Stimulated activated naive CD8-positive, alpha-beta T cell treated with anti-CD3 and anti-CD28 coated beads, Interleukin-15, Interleukin-2, amounts not matched to agents 100 U/mL and 50 U/mL, for 24 hours (primary cell): ENCODE measurements at places on chromosomes 4 and X.

DNA sequence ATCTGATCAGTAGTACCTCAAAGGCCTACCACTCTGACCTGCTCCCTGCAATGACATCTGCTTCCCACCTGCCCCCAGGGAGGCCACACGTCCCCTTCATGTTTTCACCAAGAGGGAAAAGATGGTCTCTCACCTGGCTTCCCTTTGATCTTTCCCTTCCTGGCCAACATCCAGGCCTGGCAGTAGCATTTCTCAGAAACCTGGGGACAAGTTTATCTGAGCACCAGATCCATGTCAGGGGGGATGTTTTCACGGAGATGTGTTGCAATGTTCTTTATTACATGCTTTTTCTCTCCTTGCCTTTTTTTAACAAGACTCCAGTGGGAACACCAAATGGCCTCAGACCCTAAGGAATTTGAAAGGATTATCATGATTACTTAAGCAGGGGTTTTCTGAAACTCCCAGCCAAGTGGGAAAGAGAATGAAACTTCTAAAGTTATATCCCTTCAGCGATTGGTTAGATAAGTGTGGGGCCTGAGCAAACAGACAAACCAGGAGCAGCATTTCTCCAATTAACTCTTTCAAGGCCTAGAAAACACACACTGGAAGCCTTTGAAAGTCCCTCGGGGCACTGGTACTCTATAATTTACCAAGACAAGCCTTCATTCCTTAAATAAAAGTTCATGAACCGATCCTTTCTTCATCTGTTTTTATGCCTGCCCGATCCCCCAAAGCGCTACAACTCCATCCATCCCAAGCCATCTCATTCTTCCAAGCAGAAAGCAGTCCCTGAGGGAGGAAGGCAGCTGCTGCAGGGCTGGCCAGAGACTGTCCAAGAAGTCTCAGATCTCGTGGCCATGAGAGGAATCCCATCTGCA is 94.1 kb downstream of the BCOR start:
- no peak for DNase-seq

DNA sequence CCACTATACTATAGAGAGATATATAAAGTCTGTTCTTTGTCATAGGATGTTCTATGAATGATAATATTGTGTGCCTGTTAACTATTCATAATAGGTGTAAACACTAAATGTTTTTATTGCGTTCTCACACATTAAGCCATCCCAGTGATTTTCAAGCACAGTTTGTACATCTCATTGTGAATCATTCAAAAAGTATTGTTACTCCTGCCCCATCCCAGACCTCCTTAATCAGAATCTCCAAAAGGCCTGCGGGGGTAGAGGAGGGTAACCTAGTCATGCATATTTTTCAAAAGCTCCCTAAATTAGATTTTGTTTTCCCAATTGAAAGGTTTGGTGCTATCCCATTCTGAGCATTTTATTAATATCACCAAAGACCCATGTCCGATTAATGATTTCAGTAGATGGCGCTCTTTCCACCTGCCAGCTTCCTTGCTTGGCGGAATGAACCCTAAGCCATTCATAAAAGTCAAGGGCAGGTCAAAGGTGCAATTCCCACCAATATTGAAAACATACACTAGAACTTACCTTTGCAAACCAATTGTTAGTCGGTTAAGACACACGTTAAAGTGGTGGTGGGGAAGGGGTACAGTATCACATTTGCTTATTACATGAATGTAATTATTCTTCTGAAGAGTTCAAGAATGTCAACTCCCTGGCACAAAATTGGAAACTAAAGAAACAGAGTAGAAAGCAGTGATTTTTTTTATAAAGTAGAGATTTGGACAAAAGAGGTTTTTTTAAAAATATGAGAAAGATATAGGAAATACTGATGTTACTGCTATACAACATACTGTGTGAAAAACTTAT is 5.8 kb upstream of the TET2 start:
- DNase-seq = peak; percentile 31

- DNase-seq = no peak
These were observed 459.8 kb upstream of the CTSO start for GRCh38 chr4:156413239-156414135.

GRCh38 chrX:12956704-12957534 is 18.0 kb upstream of the TMSB4X start:
- no peak for DNase-seq

- DNase-seq = no peak
These were observed 90.1 kb upstream of the AGA start for GRCh38 chr4:177532358-177532757.

DNA sequence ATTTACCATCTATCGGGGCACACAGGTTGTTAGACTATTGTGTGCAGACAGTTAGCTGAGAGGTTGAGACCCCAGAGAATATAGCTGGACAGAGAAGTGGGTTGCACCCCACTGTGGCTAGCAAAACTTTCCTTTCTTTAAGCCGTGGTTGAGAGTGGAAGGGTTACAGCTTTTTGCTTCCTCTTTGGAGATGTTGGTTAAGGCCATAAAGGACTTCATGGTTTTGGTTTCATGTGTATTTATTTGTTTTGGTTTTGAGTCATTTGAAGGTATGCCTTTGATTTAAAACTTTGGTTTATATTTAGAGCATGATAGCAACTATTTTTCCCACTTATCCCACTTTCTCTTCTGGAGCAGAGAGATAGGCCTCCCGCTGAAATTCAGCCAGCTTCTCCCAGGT is 274.3 kb upstream of the IL1RAPL1 start:
- DNase-seq = no peak

DNA sequence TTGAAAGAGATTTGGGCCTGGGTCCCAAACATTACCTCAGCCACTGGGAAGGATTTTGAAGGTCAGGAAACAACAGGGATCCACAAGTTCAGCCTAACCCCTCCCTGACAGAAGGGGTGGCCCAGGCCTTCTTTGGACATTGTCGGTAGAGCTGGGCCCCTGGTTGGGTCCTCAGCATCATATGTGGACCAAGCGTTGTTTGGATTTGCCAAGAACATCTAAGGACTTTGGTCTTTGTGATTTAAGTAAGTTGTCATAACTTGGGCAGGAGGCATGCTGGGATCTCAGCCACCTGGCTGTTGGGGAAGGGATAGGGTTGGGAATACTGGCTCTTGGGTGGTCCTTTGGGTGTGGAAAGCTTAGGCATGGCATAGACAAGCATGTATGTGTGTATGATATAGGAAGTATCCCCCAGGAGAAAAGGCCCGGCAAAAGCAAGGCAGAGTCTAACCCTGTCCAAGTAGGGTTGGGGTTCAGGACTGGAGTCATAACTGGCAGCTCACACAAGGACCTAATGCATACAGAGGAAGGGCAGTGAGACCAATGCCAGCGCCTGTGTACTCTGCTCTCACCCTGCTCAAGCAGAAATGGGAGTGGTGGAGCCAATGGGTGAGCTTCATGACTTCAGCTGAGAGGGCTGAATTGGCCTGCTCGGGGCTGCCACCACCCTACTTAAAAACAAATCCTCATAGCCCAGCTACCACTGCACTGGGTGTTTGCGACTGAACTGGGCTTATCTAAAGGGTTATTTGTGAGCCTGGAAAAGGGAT is 102.8 kb downstream of the RTL5 start:
- DNase-seq = no peak
